ENCODE measurements at places on chromosomes 3 and 15.

DNA sequence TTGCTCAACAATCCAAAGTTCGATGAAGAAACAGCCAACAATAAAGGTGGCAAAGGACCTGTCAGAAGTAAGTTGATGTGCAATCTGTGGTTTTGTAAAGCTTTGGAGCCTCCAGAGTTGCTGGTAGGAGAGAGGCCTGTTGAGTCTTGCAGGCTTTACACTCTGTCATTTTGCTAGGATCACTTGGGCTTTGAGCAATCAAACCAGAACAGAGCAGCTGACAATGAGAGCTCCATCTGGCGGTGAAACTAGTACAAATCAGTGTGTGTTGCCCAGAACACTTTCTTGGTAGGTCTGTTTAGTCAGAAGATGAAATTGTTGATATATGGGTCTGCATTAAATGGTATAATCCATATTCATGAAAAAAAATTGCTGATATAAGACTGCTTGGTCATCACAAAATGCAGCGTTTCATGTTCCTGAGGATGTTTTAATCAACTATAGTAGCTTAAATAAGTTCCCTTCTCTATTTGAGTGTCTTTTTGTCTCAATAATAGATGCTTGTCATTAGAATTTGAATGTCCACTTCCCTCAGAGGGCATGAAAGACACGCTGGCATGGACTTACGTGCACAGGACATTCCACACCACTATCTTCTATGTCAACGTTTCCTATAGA lies 25.7 kb downstream of the TMOD2 start:
- DNase-seq, result peak; percentile 76

- no peak for DNase-seq
These were observed 13.7 kb downstream of the MAP1A start for GRCh38 chr15:43531018-43531670.

DNA sequence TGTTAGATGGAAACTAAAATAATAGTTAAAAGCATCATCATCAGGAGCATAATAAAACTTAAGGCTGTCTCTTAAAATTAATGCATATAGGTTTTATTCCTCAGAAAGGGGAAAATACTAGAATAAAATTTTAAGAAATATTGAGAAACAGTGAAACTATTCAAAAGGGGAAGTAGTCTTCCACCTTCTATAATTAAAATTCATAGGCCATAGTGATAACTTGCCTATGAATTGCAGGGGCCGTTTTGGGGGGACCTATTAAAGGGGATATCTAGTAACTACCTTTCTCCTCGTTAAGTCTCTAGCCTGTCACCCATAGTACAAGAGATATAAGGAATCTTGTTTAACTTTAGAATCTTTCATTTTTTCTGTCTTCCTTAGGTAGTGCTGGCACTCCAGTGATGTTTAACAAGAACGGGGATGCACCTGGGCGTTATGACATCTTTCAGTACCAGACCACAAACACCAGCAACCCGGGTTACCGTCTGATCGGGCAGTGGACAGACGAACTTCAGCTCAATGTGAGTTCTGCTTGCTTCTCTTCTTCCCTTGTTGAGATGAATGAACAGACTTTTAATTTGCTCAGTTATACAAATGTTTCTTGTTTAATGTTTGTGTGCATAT lies 600.4 kb downstream of the GRM7 start:
- no peak for DNase-seq

DNA sequence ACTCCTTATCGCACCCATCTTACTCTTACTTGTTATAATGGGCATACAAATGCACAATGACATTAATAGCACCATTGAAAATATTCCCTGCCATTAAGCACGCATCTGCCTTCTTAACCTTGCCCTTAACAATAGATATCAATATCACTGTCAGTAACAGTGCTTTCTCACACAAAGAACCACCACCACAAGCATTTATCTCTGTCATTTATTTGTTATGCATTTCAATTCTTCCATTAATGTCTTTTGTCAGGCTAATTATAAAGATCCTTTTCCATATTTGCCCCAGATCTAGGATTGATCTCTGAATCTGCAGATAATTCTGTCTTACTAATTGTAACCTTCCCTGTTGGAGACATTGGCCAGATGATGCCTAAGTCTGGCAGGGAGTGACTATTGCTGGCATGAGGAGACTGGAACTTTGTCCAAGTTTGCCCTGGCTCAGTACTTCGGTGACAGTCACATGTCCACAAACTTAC lies 419.6 kb upstream of the TGFBR2 start:
- DNase-seq, result no peak

GRCh38 chr15:47951781-47952180 lies 169.0 kb upstream of the SLC24A5 start:
- DNase-seq, result no peak

- peak; percentile 26 for DNase-seq
These were observed 117.5 kb downstream of the EDEM1 start for GRCh38 chr3:5304789-5305683.

DNA sequence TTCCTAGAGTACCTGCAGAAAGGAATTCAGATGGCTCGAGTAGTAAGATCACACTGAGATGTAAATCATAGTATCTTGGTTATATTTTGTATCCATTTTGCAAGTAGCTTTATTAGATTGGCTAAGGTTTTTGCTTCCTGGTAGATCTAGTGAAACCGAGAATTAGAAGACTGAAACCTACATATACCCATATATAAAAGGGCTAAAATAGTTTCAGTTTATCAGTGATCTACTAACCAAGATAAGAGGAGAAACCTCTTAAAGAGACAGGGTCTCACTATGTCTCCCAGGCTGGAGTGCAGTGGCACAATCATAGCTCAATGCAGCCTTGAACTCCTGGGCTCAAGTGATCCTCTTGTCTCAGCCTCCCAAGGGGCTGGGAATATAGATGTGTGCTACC lies 135.3 kb downstream of the PCCB start:
- DNase-seq, result no peak

DNA sequence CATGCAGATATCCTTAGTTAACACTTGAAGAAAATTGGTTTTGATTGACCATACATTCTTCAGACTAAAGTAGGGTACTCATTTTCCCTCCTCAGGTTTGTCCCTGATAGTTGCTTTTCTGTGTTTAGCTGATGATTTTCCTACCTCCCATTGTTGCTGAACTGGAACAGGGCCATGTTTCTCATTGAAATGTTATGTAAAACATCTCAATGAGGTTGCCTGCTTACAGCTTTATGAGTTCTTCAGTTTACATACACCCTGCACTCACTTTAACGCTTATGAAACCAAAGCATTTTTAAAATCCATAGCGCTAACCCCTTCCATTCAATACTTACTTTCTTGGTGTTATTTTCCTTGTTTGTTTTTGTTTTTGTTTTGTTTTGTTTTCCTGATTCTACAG lies 61.9 kb downstream of the HMG20A start:
- peak; percentile 89 for DNase-seq

GRCh38 chr3:143851331-143852017 lies 3.2 kb upstream of the SLC9A9 start:
- no peak for DNase-seq

DNA sequence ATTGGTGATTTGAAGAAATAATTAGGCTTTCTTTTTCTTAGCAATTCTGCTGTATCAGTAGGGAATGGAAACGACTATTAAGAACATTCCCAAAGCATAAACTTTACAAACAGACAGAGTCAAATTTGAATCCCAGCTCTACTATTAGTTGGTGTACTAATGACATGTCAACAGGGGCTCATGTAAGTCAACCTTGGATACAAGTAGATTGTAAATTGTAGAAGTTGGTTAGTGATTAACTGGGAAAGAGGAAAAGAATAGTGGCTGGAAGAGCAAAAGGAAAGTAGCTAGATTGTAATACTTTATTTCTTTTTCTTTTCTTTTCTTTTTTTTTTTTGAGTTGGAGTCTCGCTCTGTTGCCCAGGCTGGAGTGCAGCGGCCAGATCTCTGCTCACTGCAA lies 38.6 kb upstream of the DPPA4 start:
- DNase-seq, result no peak

DNA sequence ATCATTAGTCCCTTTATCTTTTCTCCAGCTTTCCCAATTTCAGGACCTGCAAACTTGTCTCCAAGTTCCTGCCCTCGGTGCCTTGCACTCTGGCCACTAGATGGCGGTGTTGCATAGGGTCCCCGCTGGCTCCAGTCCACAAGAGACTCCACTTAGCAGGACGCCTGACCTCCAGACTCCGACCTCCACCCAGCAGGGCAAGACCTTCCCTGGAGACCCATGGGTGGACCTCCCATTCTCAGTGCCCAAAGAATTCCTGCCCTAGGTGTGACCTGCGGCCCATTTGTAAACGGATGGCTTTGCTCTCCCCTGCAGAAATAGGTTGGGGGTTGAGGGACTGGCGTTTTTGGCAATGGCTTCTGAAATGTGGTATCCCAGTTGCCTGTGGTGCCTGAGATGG lies 82.6 kb downstream of the LSM3 start:
- peak; percentile 61 for DNase-seq

- DNase-seq, result no peak
These were observed 57.2 kb downstream of the OXNAD1 start for GRCh38 chr3:16322189-16322588.

DNA sequence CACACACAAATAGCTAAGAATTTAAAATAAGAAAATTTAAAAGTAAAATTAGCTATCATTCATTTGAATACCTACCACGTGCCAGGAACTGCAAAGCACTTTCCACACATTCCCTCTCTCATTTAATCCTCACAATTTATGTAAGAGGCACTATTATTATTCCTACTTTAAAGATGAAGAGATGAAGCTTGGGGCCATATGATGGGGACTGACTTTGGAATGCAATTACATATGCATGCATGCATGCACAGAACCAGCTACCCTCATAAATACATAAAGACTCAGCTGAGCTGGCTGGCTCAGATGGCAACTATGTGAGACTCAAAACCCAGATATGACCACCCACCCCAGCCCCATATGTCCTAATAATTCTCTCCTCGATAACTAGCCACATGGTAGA lies 31.7 kb upstream of the THUMPD3 start:
- DNase-seq, result no peak

- no peak for DNase-seq
These were observed 414.0 kb upstream of the ZNF717 start for GRCh38 chr3:76199382-76199781.

DNA sequence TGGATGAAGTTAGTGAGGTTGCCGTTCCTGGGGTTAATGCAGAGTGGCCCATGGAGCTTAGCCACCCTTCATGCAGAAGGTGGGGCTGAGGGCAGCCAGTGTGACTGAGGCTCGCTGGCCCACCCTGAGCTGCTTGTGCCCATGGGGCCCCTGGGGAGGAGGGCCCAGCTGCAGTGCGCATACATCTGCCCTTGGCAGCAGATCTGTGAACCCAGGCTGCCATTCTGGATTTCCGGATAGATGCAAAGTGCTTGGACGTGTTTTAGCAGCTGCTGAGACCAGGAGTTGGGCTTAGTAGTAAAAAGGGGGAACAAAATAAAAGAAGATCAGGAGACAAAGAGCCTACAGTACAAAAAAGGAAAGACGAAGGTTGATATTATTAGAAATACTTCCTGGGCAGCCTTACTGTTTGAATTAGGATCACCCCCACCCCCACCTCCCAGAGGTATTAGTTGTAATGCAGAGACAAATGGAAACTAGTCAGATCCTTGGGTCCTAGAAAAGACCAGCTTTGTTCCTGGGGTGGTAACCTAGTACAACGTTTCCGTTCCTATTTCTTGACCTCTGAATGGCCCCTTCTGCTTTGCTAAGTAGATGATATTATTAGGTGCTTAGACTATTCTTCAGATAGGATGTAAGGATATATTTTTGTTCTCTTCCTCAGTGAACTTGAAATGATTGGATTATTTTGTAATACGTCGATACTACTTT lies 70.2 kb downstream of the IGF1R start:
- DNase-seq, result no peak

DNA sequence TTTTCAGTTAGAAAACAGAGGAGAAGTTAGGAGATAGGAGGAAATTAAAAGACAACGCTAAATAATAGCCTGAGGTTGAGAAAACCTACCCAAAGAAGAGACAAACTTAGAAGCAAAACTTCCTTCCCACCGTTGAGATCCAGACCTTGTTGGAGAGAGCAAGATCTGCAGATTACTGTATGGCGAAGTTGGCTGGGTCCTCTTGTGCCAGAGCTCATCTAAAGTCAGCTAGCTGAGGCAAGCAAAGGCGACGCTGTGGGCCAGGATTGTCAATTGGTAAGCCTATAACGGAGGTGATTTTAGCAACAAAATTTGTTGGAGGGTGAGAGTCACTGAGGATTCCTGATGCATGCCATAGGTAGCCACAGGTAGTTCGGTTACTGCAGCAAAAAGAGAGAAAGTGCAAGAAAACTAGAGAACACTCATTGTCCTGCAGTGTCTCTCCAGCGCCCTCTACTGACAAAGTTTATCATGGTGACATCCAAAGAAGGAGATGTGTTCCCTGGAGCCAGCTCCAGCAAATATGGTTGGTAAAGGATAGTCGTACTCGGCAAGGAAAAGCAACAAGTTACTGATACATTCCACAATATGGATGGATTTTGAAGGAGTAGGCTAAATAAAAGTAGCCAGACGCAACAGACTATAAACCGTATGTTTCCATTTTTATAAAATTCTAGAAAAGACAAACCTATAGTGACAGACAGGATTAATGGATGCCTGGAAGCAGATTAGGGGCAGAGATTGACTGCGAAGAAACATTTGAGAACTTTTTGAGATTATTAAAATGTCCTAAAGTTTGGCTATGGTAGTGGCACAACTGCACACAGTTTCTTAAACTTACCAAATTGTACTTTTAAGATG lies 9.8 kb upstream of the OR5K4 start:
- peak; percentile 82 for DNase-seq

DNA sequence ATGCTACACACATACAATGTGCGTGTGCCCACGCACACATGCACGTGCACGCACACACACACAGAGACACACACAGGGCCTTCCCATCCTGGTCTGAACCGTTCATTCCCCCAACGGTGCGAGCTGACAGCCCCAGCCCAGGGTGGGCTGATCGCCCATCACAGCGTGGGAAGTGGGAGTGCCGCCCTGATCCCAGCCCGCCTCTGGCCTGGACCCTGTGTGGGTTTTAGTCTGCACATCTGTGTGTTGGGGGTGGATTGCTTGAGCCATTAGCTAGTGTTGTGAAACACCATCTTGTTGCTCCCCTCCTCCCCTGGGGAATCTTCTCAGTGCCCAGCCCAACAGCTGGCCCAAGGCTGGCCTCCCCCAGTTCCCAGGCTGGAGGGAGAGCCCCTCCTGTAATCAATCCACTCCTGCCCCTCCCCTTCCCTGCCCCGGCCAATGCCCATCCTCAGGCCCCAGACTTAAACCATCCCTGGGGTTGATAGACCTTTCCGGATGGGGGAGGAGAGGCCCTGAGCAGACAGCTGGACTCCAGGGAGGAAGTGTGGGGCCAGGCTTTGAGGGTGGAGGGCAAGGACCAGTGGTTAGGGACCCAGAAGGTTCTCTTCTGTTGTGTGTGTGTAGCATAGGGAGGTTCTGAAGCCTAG lies 8.3 kb downstream of the SEMA3G start:
- no peak for DNase-seq

- no peak for DNase-seq
These were observed 604.8 kb downstream of the MECOM start for GRCh38 chr3:169058681-169059080.

DNA sequence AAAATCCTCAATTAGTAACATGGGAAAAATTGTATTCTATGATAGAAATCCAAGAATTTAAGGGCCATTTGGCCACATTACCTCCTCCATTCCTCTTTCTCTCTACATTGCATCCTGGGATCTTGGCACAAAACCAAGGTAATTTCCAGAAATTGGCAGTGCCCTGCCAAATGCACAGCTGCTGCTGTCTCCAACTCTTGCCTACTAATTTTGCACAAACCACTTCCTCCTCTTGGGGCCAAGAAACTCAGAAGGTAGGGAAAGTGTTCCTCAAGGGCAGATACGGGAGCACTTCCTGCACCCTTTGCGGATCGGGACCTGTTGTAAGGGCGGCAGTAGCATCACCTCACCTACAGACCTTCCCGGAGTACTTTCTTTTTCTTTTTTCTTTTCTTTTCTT lies 57.8 kb downstream of the MAP3K13 start:
- DNase-seq, result peak; percentile 60

- DNase-seq, result no peak
These were observed 14.4 kb downstream of the PDE8A start for GRCh38 chr15:84996055-84996454.

Data from M059J (cell line).